ENCODE measurements at places on chromosomes 16 and 17.

- H3K4me1 ChIP-seq: no peaks in the 10 kb centered on the region
- H3K27ac ChIP-seq: no peak overlapping the region
- no peak overlapping the region for H3K4me3 ChIP-seq
- DNase-seq: no peak
Measured at GRCh38 chr17:5951912-5952311, 118.3 kb upstream of the WSCD1 start.

DNA sequence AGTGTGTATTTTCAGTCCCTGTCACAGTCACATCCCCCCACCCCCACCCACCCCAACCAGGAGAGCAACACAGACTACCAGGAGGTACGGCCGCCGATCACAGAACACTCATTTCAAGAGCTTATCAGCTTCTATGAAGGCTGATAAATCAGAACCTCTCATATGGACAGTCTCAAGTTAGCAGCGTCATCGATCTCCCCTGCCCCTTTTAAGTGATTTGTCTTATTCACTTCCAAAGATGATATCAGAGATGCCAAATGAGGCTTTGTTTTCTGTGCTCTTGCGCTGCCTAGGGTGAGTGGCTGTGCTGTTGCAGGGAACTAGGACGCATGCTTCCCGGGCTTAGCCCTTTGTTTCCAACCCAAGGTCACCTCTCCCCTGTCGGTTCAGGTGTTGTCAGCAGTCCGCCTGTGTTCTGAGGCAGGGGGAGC lies 26.8 kb upstream of the PMFBP1 start:
- peaks cover 16% of the 10 kb centered on the region for H3K4me1 ChIP-seq
- DNase-seq: no peak
- no peaks in the 10 kb centered on the region for H3K27me3 ChIP-seq
- no peaks in the 10 kb centered on the region for H3K36me3 ChIP-seq
- no peak overlapping the region for H3K27ac ChIP-seq

- no peak overlapping the region for H3K27ac ChIP-seq
- no peaks in the 10 kb centered on the region for H3K27me3 ChIP-seq
- no peak overlapping the region for H3K4me3 ChIP-seq
- no peaks in the 10 kb centered on the region for H3K36me3 ChIP-seq
Measured at GRCh38 chr16:19913340-19913645, 28.6 kb upstream of the GPRC5B start.

DNA sequence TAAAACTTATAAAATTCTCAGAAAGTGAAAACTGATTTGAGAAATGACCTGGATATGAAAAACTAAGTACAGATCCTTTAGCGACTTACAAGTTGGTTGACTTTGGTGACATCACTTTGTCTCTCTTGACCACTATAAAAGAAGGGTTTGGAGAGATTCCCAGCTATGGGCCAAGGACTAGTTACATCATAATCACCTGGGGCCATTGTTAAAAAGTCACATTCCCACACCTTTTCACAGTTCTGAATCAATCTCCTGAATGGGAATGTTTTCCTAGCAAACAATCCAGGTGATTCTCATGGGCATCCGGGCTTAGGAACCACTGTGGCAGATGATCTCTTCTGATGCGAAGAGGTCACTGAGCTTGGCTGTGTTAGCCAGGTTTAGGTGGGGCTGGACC lies 620 bp upstream of the VWA3A start:
- no peak overlapping the region for H3K4me3 ChIP-seq
- H3K4me1 ChIP-seq: no peaks in the 10 kb centered on the region
- H3K36me3 ChIP-seq: no peaks in the 10 kb centered on the region
- no peak overlapping the region for H3K27ac ChIP-seq
- no peak for DNase-seq
- no peaks in the 10 kb centered on the region for H3K27me3 ChIP-seq

DNA sequence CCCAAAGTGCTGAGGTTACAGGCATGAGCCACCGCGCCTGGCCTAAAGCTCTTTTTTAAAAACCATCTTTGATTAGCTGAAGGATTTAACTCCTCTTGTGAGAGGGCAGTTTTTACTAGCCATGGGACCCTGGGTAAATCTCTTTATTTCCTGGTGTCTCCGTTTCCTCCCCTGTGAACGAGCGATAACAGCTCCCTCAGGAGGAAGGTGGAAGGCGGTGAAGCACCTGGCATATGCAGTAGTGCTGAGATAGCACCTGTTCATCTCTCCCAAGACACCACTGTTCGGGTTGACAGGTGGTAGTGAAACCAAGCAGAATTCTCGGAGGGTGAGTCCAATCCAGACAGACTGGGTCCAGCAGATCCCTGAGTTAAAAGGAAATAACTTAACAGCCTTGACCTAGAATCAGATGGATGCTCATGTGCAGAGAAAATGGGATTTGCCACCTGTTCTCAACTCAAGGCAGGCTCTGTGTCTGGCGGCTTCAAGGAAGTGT lies 86.2 kb downstream of the CRISPLD2 start:
- H3K4me1 ChIP-seq: no peaks in the 10 kb centered on the region
- H3K36me3 ChIP-seq: no peaks in the 10 kb centered on the region
- DNase-seq: no peak
- H3K27ac ChIP-seq: no peak overlapping the region
- H3K27me3 ChIP-seq: no peaks in the 10 kb centered on the region

GRCh38 chr16:29738514-29738913 lies 7.3 kb downstream of the C16orf54 start:
- no peak overlapping the region for H3K4me3 ChIP-seq
- H3K27me3 ChIP-seq: no peaks in the 10 kb centered on the region
- H3K36me3 ChIP-seq: peaks cover 29% of the 10 kb centered on the region

GRCh38 chr17:45357364-45357997 lies 40.7 kb upstream of the MAP3K14 start:
- peaks cover 5% of the 10 kb centered on the region for H3K4me1 ChIP-seq
- no peak overlapping the region for H3K4me3 ChIP-seq
- no peaks in the 10 kb centered on the region for H3K27me3 ChIP-seq
- no peaks in the 10 kb centered on the region for H3K36me3 ChIP-seq
- no peak overlapping the region for H3K27ac ChIP-seq

- H3K4me1 ChIP-seq: peaks cover 8% of the 10 kb centered on the region
- H3K4me3 ChIP-seq: peak overlapping the region; percentile 73
- H3K27ac ChIP-seq: peak overlapping the region; percentile 84
- H3K27me3 ChIP-seq: no peaks in the 10 kb centered on the region
- DNase-seq: no peak
Measured at GRCh38 chr16:87317750-87318644, 805 bp upstream of the C16orf95 start.

GRCh38 chr16:17160285-17160853 lies 310.4 kb downstream of the XYLT1 start:
- no peak overlapping the region for H3K4me3 ChIP-seq
- H3K27ac ChIP-seq: no peak overlapping the region
- no peak for DNase-seq
- no peaks in the 10 kb centered on the region for H3K36me3 ChIP-seq
- peaks cover 23% of the 10 kb centered on the region for H3K4me1 ChIP-seq

DNA sequence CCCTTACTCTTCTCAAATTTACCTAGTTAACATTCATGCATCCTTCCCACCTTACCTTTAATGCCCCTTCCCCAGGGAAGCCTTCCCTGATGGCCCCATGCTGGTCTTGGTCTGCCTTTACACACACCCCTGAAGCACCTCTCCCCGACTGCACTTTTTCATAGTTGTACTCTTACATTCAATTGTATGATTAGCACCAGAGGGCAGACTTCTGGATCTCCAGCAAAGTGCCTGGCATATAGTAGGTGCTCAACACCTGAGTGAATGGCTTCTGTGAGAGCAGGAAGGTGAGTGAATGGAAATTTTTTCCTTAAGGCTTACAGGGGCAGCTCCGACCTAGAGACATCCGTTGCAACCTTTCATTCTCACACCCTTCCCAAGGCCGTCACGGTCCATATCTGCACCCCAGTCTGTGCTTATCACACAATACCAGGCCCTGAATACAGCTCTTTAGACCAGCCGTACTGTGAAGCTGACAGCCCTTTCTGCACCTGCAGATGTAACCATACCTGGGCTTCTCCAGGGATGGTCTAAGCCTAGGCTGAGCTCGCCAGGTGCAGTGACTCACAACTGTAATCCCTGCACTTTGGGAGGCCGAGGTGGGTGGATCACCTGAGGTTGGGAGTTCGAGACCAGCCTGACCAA lies 4.4 kb downstream of the PGAP3 start:
- peaks cover 37% of the 10 kb centered on the region for H3K4me1 ChIP-seq
- DNase-seq: no peak
- no peak overlapping the region for H3K4me3 ChIP-seq
- no peaks in the 10 kb centered on the region for H3K27me3 ChIP-seq

DNA sequence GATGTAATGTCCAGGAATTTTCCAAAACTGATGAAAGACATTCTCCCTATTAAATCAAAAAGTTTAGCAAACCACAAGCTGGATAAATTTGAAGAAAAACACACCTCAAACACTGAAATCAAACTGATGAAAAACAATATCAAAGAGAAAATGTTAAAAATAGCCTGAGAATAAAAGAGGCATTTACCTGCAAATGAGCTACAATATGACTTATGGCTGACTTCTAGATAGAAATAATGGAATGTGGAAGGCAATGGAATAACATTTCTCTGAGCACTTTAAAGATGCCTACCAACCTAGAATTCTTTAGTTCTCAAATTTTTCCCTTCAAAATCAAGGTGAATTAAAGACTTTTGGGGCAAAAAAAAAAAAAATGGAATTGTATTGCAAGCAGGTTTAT lies 52.4 kb upstream of the HSBP1 start:
- no peak for DNase-seq
- no peak overlapping the region for H3K27ac ChIP-seq
- no peaks in the 10 kb centered on the region for H3K36me3 ChIP-seq
- peaks cover 7% of the 10 kb centered on the region for H3K27me3 ChIP-seq

- H3K4me3 ChIP-seq: no peak overlapping the region
- H3K27ac ChIP-seq: no peak overlapping the region
- DNase-seq: no peak
Measured at GRCh38 chr17:34997355-34997862, 17.1 kb downstream of the LIG3 start.

DNA sequence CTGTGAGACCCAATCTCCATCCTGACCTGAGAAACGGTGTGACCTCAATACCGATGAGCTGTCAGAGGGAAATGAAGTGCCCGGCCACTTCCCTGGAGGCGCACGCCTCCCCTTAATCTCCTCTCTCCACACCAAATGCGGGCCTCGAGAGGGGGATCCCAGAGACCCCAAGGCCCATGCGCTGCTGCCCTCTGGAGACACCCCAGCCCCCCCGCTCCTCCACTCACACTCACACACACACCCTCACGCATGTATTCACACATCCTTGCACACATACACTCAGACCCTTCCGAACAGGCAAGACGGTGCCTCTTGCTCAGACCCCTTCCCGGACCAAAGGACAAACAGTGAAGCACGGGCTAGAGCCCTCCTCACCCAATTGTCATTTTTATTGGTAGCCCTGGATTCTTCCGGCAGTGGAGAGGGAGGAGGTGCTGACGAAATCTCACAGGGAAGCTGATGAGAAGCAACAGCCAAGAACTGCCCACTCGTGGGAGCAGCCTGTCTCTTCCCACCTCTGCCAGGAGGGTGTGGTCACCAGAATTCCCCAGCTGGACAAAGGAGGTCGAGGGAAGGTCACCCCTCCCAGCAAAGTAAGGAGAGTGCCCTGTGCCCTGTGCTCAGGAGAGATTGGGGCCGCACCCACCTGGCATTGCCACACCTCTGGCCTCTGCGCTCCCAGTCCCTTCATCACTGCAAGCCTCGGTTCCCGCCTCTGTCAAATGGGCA lies 136.0 kb upstream of the TNRC6C start:
- no peak overlapping the region for H3K27ac ChIP-seq
- no peaks in the 10 kb centered on the region for H3K36me3 ChIP-seq
- H3K4me3 ChIP-seq: no peak overlapping the region
- peaks cover 8% of the 10 kb centered on the region for H3K27me3 ChIP-seq
- DNase-seq: no peak

GRCh38 chr16:73021866-73022495 lies 25.9 kb downstream of the ZFHX3 start:
- H3K4me1 ChIP-seq: no peaks in the 10 kb centered on the region
- H3K36me3 ChIP-seq: no peaks in the 10 kb centered on the region

DNA sequence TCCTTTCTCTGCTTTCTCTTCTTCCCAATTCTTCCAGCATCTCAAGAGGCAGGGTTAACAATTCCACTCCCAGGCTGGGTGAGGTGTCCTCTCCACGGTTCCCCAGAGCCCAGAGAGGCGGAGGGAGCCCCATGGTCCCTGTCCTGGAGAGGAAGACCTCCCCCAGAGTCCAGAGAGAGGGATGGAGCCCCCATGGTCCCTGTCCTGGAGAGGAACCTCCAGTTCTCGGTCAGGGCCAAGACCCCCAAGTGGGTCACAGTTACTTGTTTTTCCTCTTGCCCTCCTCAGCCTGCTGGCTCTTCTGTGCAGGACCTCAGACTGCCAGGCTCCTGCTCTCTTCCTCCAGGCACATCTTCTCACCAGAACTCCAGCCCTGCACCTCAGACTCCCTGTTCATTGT lies 135.2 kb downstream of the RPTOR start:
- peaks cover 3% of the 10 kb centered on the region for H3K4me1 ChIP-seq
- H3K36me3 ChIP-seq: peaks cover 3% of the 10 kb centered on the region
- no peak for DNase-seq
- no peak overlapping the region for H3K27ac ChIP-seq
- no peaks in the 10 kb centered on the region for H3K27me3 ChIP-seq

DNA sequence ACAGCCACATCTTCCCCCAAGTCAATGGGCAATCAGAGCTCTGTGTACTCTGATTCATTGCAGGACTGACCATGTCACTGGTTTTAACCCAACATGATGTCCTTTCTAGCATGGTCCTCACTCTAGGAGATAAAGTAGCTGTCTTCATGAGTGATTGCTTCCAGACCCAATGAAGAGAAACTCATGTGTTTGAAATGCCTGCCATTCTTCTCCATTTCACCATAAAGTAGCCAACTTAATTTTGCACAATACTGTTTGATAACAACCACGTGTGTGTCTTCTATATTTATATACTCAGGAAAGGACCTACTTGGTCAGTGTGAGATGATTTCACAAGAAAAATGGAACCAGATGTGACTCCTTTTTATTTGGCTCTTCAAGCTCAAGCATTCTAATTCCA lies 172.5 kb downstream of the AXIN2 start:
- H3K27me3 ChIP-seq: peaks cover 3% of the 10 kb centered on the region
- DNase-seq: no peak
- no peak overlapping the region for H3K27ac ChIP-seq
- H3K4me1 ChIP-seq: no peaks in the 10 kb centered on the region

DNA sequence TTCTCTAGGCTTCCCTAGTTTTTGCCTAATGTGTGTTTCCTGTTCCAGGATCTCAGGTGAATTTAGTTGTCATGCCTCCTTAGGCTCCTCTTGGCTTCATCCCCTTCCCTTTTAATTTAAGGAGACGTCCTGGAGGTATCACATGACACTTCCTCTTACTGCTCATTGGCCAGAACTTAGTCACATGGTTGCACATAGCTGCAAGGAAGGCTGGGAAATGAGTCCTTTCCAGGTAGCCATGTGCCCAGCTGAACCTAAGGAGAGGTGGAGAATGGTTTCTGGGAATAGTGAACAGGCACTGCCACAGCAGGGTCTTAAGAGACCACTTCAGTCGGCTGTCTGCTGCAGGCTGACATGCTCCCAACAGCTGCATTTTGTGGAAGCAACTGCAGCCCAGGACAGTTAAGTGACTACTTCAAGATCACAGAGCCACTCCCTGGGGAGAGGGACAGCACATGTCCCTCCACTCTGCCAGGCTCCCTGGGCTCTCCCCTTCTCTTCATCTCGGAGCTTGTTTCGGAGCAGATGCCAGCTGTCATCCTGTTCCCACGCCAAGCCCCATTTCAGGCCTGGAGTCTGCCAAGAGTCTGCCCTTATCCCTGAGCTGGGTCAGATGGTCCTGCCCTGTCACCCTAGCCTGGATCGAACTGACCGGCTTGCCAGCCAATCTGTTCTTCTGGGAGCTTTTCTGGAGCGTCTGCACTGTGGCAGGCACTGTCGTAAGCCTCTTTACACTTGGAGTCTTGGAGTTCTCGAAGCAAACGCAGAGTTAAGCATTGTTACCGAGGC lies 81.4 kb upstream of the FOXF1 start:
- no peak for DNase-seq
- no peaks in the 10 kb centered on the region for H3K4me1 ChIP-seq
- H3K36me3 ChIP-seq: no peaks in the 10 kb centered on the region
- H3K4me3 ChIP-seq: no peak overlapping the region
- no peaks in the 10 kb centered on the region for H3K27me3 ChIP-seq

Measured in B cell (primary cell).